Epithelial cell of umbilical artery (primary cell): ENCODE measurements at places on chromosomes 4 and X. TPM values are rescaled to one million over a fixed set of nuclear protein-coding genes. Genes with fewer than 3 reads are reported as not detected.

The IBSP gene
- not detected in 2 replicates for total RNA-seq

The SPACA5 gene
- not detected in 2 replicates for total RNA-seq

The SLC9B2 gene
- 19.8 and 20.1 TPM in 2 replicates for total RNA-seq

The ZBTB49 gene
- 2.4 and 3.9 TPM in 2 replicates for total RNA-seq

The SSX3 gene
- not detected in 2 replicates for total RNA-seq

The COL4A6 gene
- total RNA-seq: 0.97 and 4.9 TPM in 2 replicates

The RFC1 gene
- 43.2 and 47.9 TPM in 2 replicates for total RNA-seq

The MAGEA10 gene
- total RNA-seq: not detected in 2 replicates

The FOXR2 gene
- total RNA-seq: not detected in 2 replicates

The SFRP2 gene
- total RNA-seq: not detected in 2 replicates

The C4orf54 gene
- total RNA-seq: not detected in 2 replicates

The PDE5A gene
- 5.3 and 5.8 TPM in 2 replicates for total RNA-seq

The NDST3 gene
- total RNA-seq: not detected in 2 replicates

The GAGE1 gene
- total RNA-seq: not detected in 2 replicates

The EDA gene
- 0.46 and 0.97 TPM in 2 replicates for total RNA-seq

The TLR8 gene
- not detected in 2 replicates for total RNA-seq

The SUPT20HL2 gene
- total RNA-seq: not detected in 2 replicates

The ZNF280C gene
- 1.9 and 2.1 TPM in 2 replicates for total RNA-seq

The ALB gene
- total RNA-seq: not detected in 2 replicates

The TMSB15A gene
- total RNA-seq: 4.1 and 15.9 TPM in 2 replicates

The S100P gene
- total RNA-seq: not detected in 2 replicates
